ENCODE measurements at places on chromosomes 5 and 9.

- ATAC-seq = no peak
- no peak overlapping the region for H3K27ac ChIP-seq
- no peaks in the 10 kb centered on the region for H3K4me1 ChIP-seq
- no peaks in the 10 kb centered on the region for H3K27me3 ChIP-seq
- H3K36me3 ChIP-seq = no peaks in the 10 kb centered on the region
Observed at GRCh38 chr5:59863777-59864176, 29.7 kb downstream of the PDE4D start.

GRCh38 chr9:132486706-132487350, 76.8 kb downstream of the CFAP77 start:
- no peak overlapping the region for H3K27ac ChIP-seq
- peak; percentile 34 for ATAC-seq
- H3K27me3 ChIP-seq = peaks cover 57% of the 10 kb centered on the region
- no peak overlapping the region for H3K4me3 ChIP-seq

DNA sequence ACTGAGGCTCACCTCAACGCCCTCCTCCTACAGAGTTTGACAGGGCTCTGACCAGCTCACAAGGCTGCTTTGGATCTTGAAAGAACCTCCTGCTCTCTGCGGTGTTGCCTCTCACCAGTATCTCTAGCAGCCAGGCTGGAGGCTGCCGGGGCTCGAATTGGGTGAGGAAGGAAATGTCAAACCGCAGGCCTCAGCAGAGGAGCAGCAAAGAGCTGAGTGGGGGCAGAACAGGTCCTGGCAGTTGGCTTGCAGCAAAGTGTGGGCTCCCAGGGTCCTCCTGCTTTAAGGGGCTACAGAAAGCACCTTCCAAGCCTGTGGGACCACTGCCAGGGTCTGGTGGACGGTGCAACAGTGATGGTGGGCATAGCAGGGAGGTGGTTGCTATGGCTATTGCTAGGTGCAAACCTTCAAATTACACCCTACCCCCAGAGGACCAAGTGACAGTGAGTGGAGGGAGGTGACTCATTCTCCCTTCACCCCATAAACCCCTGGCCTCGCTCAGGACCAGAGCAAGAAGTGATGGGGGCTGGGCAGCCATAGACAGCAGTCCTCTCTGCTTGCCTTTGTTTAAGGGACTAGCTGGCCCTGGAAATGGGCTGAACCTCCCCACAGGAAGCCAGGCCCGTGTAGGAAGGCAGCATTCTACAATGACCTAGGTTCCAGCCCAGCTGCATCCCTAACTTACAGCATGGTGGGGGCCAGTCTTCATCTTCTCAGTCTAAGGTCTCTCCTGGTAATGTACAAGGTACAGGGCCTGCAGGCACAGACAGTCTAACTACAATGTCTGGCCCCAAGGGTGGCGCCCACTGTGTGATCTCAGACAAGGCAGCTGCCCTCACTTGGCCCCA, 18.7 kb downstream of the LCP2 start:
- peak overlapping the region; percentile 56 for H3K4me3 ChIP-seq
- no peaks in the 10 kb centered on the region for H3K27me3 ChIP-seq
- peaks cover 13% of the 10 kb centered on the region for H3K36me3 ChIP-seq
- peak overlapping the region; percentile 70 for H3K27ac ChIP-seq
- ATAC-seq = peak; percentile 94

DNA sequence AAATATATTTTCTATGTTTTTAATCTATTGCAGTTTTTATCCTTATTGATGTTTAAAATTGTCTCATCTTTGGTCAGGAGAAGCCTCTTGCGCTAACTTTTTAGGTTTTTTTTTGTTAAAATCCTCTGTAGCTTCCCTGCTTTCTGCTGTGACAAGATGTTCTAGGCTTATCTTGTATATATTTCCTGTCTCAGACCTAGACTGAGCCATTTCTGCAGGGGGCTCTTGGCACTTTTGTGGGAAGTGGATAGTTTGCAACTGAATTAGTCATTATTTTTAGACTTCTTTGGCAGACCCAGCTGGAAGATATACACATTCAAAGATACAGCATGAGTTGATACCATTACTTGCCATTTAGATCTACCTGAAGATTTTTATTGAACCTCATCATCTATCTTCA, 28.8 kb downstream of the TCERG1 start:
- peaks cover 7% of the 10 kb centered on the region for H3K4me1 ChIP-seq
- no peaks in the 10 kb centered on the region for H3K27me3 ChIP-seq
- H3K4me3 ChIP-seq = no peak overlapping the region
- no peak overlapping the region for H3K27ac ChIP-seq
- no peak for ATAC-seq

DNA sequence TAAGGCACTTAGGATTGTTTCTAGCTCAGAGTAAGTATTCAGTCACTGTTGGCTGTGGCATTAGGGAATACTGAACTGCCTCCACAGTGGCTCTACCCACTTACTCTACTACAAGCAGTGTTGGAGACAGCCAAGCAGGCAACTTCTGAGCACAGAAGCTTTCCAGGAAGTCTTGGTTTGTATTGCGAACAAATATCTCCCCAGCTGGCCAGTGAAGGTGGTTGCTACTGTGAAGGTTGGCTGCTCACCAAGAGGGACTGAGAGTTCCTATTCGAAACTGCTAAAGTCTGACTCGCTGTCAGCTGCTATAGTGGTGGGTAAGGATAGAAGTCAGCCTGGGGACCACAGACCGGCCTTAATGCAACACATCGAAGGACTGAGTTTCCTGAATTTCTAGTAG, 319.1 kb downstream of the KIF4B start:
- H3K4me1 ChIP-seq = no peaks in the 10 kb centered on the region
- H3K27me3 ChIP-seq = no peaks in the 10 kb centered on the region
- H3K27ac ChIP-seq = no peak overlapping the region
